ENCODE measurements at places on chromosomes 6 and 20.
A peak's percentile ranks its signal among the peaks of the same experiment; 100 is the strongest.

GRCh38 chr6:75396005-75396800, 97.4 kb downstream of the FILIP1 start:
- H3K4me1 ChIP-seq: peaks cover 2% of the 10 kb centered on the region
- H3K4me3 ChIP-seq: no peak overlapping the region
- no peak overlapping the region for H3K27ac ChIP-seq
- H3K27me3 ChIP-seq: no peaks in the 10 kb centered on the region
- DNase-seq: no peak
- H3K36me3 ChIP-seq: no peaks in the 10 kb centered on the region

GRCh38 chr6:100167585-100167984, 173.6 kb upstream of the MCHR2 start:
- no peaks in the 10 kb centered on the region for H3K4me1 ChIP-seq
- H3K4me3 ChIP-seq: no peak overlapping the region
- H3K27ac ChIP-seq: no peak overlapping the region
- DNase-seq: no peak
- H3K27me3 ChIP-seq: peaks cover 7% of the 10 kb centered on the region

DNA sequence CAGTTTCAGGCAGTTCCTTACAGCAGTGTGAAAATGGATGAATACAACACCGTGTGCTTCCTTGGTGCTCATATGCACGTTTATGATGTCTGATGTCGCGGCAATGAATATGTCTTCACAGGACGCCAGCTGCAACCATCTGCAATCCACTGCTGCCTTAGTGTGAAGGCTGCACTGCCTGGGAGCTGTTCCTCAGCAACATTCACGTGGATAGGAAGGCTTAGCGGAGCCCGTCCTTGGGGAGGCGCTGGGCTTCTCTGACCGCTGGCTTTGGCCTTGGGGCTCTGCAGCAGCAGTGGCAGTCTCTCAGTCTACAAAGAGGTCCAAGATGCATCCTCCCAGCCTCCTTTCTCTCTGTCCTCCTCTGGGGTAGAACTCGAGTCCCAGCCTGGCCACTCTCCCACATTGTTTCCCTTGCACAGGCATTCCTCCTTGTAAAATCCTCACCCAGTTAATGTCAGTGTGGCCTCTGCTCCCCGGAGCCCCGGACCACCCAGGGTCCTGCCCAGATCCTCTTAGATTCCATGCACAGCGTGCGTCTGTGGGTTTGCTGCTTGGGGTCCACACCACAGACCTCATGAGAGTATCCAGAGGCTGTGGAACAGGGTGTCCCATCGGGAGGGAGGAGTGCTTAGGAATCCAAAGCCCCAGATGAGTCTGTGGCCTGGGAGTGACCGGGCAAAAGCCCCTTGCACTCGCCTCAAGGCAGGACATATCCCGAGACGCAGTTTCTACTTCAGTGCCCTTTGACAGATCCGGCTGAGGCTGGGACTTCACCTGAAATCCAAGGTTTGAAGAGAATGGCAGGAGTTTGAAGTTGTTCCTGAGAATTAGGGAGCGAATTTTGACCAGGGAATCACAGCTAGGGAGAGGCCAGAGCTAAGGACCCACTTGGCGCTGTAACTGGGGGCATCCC, 181.3 kb downstream of the THBS2 start:
- H3K4me3 ChIP-seq: no peak overlapping the region
- no peaks in the 10 kb centered on the region for H3K36me3 ChIP-seq
- H3K4me1 ChIP-seq: peaks cover 32% of the 10 kb centered on the region
- H3K27me3 ChIP-seq: no peaks in the 10 kb centered on the region

GRCh38 chr20:9485614-9486340, 28.6 kb upstream of the LAMP5 start:
- no peak overlapping the region for H3K27ac ChIP-seq
- DNase-seq: no peak
- H3K27me3 ChIP-seq: no peaks in the 10 kb centered on the region
- no peaks in the 10 kb centered on the region for H3K36me3 ChIP-seq

- H3K4me1 ChIP-seq: no peaks in the 10 kb centered on the region
- H3K27ac ChIP-seq: no peak overlapping the region
- H3K27me3 ChIP-seq: peaks cover 21% of the 10 kb centered on the region
- peak; percentile 6 for DNase-seq
- H3K36me3 ChIP-seq: no peaks in the 10 kb centered on the region
These were observed 202.7 kb downstream of the CLIC5 start for GRCh38 chr6:45812922-45813321.

- no peak overlapping the region for H3K27ac ChIP-seq
- no peak for DNase-seq
These were observed 14.0 kb downstream of the PPARD start for GRCh38 chr6:35356391-35356790.

- H3K4me1 ChIP-seq: peaks cover 11% of the 10 kb centered on the region
- DNase-seq: peak; percentile 93
- no peaks in the 10 kb centered on the region for H3K27me3 ChIP-seq
- H3K4me3 ChIP-seq: no peak overlapping the region
- no peak overlapping the region for H3K27ac ChIP-seq
These were observed 15.6 kb downstream of the COMMD7 start for GRCh38 chr20:32727683-32728082.

DNA sequence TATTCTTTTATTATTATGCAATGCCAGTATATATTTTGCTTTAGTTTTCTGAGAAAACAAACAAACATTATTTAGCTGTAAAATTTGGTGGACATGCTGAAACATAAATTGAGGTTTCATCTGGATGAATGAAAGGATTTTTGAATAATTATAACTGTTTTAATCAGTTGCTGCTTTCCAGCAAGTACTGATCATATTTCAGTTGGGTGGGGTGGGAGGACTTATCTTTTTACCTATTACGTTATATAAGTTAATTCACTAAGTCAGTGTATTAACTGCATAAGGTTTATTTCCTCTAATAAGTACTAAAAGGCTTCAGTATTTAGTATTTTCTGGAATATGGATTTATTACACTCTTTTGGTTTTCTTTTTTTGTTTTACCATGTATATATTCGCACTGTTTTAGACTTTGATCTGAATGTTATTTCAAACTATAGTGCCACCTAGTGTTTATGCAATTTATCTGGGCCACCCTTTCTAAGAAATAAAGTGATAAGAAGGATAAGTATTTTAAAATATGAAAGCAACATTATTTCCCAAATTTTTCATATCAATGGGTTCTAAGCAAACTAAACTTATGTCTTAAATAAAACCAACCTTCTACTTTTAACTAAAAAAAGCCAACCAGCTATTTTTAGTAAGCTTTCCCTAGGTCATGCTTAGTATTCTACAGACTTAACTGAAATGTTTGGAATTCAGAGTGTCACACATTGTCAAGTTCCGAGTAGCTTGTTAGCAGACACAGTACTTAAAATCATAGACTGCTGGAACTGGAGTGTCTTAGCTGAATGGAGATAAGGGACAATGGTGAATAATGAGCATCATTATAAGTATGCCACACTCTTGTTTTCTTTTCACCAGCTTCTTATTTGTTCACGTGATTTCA, 105.4 kb upstream of the MCHR2 start:
- H3K36me3 ChIP-seq: no peaks in the 10 kb centered on the region
- H3K4me1 ChIP-seq: peaks cover 9% of the 10 kb centered on the region
- no peak overlapping the region for H3K4me3 ChIP-seq
- H3K27ac ChIP-seq: no peak overlapping the region
- peak; percentile 41 for DNase-seq

- H3K4me3 ChIP-seq: no peak overlapping the region
- H3K36me3 ChIP-seq: no peaks in the 10 kb centered on the region
- H3K27me3 ChIP-seq: no peaks in the 10 kb centered on the region
- peak; percentile 33 for DNase-seq
These were observed 270.8 kb downstream of the ARID1B start for GRCh38 chr6:157047951-157048350.

DNA sequence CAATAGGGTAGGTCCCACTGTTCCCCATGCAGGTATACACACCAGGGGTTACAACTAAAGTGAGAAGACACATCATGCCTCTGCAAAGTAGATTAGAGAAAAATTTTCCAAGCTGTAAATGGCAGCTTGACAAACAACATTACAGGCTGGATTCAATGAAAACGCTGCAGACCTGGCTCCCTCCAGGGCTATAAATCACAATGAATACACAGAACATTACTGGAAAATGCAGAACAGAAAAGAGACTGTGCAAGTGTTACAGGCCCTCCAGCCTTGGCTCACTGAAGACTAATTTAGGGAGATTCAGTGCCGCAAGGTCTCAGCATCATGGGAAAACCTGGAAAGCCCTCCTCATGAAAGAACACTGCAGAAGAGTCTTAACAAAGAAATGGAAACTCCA, 207.8 kb downstream of the KHDC1L start:
- H3K27ac ChIP-seq: no peak overlapping the region
- H3K36me3 ChIP-seq: no peaks in the 10 kb centered on the region
- no peaks in the 10 kb centered on the region for H3K27me3 ChIP-seq
- H3K4me3 ChIP-seq: no peak overlapping the region
- DNase-seq: no peak

- no peaks in the 10 kb centered on the region for H3K4me1 ChIP-seq
- H3K4me3 ChIP-seq: no peak overlapping the region
- DNase-seq: no peak
- H3K36me3 ChIP-seq: no peaks in the 10 kb centered on the region
These were observed 538.0 kb downstream of the UTRN start for GRCh38 chr6:144823131-144823530.

- H3K27ac ChIP-seq: no peak overlapping the region
- no peaks in the 10 kb centered on the region for H3K27me3 ChIP-seq
- no peaks in the 10 kb centered on the region for H3K36me3 ChIP-seq
- peak; percentile 70 for DNase-seq
These were observed 54.4 kb downstream of the RTN4IP1 start for GRCh38 chr6:106574741-106575458.

DNA sequence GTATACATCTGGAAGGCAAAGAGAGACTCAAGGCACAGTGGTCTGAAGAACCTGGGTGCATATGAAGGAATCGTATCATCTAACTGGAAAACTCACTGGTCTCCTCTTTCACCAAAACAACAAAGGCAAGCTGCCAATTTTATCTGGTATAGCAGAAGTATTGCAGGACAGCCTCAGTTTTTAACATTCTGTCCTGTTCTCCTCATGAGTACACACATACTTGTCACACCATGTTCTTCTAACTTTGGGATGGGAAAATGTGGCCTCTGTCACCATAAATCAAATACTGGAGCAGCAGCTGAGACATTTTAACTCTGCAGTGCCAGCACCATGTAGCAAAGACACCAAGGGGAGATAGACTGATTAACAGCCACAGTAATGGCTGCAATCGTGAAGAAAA, 199.1 kb upstream of the CNR1 start:
- no peaks in the 10 kb centered on the region for H3K27me3 ChIP-seq
- no peaks in the 10 kb centered on the region for H3K36me3 ChIP-seq
- H3K4me3 ChIP-seq: no peak overlapping the region
- H3K27ac ChIP-seq: no peak overlapping the region
- no peaks in the 10 kb centered on the region for H3K4me1 ChIP-seq

DNA sequence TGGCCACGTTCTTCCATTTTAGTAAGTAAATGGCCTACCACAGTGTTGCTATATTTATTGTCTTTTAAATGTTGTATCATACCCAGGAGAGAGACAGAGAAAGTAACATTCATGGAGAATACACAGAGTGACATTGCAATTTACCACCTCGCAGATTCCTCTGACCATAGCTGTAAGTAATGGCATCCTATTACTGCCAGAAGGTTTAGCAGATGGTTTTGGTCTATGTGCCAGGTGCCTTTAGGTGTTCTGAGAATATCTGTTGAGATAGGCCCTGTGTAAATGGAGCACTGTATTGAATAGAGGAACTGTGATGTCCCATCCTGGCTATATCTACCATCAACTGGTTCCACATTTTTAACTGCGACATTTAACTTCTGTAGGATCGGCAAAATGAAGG, 559.6 kb downstream of the KIF16B start:
- H3K27me3 ChIP-seq: no peaks in the 10 kb centered on the region
- no peak overlapping the region for H3K4me3 ChIP-seq
- H3K4me1 ChIP-seq: no peaks in the 10 kb centered on the region

DNA sequence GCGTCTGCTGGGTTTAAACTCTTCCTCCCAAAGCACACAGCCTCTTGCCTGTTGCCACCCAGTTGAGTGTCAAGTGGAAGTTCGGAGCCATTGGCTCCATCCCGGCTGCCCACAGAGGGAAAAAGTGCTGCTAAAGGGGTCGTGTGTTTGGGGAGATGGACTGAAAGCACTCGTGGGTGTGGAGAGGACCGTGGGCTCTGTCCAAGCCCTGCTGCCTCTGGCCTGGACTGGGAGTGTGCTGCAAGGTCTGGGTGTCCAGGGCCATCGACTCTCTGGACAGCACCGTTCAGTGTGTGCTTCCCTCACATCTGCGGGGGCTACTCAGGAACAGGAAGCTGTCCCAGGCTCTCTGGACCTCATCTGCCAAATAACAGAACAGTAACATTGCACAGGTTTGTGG, 269.3 kb downstream of the DLL1 start:
- peaks cover 2% of the 10 kb centered on the region for H3K4me1 ChIP-seq
- no peak overlapping the region for H3K27ac ChIP-seq
- no peak for DNase-seq
- no peaks in the 10 kb centered on the region for H3K27me3 ChIP-seq

DNA sequence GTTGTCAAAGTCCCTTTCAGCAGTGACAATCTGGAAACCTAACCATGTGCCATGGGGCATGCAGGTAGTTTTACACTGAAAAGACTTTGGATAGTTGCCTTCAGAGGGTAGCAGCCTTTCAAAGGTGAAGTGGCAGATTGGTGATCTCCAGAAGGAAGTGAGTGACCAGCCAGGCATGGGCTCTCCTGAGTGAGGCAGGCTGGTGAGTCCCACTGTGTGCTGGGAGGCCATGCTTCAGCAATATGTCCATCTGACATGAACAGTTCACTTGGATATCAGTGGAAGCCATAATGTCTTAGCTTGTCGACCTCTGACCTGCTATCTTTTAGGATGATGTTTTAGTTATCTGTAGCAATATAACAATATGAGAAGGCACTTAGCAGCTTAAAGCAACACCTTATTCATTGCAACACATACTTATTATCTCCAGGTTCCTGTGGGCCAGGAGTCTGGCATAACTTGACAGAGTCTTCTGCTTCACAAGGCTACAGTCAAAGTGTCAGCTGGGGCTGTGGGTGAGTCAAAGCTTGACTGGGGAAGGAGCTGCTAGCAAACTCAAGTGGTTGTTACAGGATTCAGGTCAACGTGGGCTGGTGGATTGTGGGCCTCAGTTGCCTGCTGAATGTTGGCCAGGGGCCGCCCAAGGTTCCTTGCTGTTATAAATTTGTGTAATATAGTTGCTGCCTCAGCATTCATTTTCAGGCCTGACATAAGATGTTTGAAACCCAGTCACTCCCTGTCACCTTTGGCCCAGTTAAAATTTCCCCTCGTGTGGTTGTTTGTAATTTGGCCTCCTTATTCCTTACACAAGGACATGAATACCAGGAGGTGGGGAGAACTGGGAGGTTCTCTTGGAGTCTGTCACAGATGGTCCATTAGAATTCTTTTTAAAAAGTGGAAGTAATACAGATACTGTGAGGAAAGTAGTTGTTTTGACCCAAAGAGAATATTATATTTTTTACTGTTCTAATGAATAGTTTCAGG, 100.2 kb downstream of the UST start:
- no peak overlapping the region for H3K4me3 ChIP-seq
- H3K4me1 ChIP-seq: peaks cover 6% of the 10 kb centered on the region
- DNase-seq: peak; percentile 30
- H3K27me3 ChIP-seq: no peaks in the 10 kb centered on the region

All from IMR-90 (cell line).